ENCODE measurements at places on chromosomes 16 and 17.

GRCh38 chr17:54439816-54440215 lies 460.8 kb upstream of the TOM1L1 start:
- DNase-seq, result no peak

GRCh38 chr16:23282568-23282967 lies 19.5 kb upstream of the SCNN1B start:
- no peak for DNase-seq

DNA sequence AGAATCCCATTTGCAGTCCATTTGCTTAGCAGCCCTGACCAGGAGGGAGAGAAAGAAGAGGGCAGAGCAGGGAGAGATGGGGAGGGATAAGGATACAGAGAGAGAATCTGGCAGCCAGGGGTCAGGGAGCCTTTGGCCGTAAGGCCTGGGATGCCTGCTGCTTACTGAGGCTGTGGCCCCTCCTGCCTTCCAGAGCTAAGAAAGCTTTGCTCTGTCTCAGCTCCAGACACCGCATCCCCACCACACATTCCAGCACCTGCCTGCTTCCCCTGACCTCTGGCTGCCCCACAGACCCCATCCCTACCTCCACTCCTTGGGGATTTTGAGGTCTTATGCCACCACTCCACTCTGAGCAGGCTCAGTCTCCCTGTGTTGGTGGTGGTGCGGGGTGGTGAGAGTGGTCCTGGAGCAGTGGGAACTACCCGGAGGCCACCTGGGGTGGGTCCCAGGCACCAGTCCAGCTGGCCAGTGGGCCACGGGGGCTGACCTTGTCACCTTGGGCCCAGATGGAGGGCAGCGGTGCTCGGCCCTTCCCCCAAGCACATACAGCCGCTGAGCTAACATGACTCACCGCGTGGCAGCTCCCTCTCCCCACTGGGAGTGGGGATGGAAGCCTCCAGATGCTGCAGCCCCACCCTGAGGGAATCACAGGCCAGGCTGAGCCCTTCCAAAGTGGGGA lies 58.3 kb downstream of the RAI1 start:
- peak; percentile 57 for DNase-seq

GRCh38 chr16:50858877-50859627 lies 117.2 kb downstream of the CYLD start:
- no peak for DNase-seq

GRCh38 chr16:75529959-75530358 lies 5.9 kb downstream of the CHST5 start:
- DNase-seq, result no peak

DNA sequence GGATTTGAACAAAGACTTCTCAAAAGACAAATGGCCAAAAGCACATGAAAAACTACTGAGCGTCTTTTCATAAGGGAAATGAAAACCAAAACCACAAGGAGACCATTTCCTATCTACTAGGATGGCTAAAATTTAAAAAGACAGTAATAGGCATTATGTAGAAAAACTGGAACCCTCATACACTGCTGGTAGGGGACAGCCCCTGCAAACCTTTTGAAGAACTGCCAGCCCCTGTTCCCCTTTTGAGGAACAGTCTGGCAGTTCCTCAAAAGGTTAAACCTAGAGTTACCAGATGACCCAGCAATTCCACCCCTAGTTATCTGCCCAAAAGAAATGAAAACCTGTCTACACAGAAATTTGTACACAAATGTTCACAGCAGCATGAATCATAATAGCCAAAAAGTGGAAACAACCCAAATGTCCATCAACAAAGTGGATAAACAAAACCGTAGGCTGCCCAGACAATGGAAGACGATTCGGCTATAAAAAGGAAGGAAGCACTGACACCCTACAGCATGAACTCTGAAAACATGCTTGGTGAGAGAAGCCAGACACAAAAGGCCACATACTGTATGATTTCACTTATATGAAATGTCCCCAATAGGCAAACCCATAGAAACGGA lies 22.9 kb downstream of the CDIP1 start:
- DNase-seq, result no peak

DNA sequence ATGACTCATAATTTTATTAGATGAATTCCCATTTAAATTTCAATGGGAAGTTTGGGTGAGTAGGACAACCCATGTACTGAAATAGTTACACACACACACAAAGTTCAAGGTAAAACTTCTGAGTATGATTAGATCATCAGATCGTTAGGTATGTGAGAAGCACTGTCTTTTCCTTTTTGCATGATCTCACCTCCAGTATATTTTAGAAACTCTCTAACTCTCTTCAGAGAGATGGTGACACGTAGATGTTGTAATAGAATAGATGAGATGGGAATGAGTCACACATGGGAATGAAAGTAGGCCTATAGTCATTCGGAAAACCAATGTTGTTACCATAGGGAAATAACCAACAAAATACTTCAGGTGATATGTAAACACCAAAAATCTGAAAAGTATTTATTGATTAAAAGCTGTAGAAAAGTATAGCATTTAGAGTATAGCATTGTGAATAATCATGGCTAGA lies 22.2 kb downstream of the KRT23 start:
- DNase-seq, result peak; percentile 95

DNA sequence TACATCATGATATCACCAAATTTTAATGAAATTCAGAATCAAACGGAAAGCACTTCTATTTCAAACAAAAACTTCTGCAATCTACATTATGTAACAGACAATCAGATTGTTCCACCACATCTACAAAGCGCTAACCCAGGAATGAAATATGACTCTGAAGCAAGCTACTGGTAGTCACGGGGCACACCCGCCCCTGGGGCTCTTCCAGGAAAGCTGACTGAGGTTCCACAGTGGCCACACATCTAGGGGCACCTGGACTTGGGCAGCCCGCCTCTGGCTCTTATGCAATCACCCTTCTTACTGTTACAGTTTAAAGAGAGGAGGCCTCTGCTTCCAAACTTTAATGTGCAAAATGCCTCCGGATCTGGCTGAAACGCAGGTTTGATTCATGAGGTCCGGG lies 27.5 kb downstream of the ZCCHC14 start:
- peak; percentile 75 for DNase-seq

GRCh38 chr16:66961065-66961744 lies at the start of gene CES3:
CES3 (plus strand) TSS chr16:66961266; CDS start chr16:66961308, 42 bp downstream.
- DNase-seq, result peak; percentile 76

DNA sequence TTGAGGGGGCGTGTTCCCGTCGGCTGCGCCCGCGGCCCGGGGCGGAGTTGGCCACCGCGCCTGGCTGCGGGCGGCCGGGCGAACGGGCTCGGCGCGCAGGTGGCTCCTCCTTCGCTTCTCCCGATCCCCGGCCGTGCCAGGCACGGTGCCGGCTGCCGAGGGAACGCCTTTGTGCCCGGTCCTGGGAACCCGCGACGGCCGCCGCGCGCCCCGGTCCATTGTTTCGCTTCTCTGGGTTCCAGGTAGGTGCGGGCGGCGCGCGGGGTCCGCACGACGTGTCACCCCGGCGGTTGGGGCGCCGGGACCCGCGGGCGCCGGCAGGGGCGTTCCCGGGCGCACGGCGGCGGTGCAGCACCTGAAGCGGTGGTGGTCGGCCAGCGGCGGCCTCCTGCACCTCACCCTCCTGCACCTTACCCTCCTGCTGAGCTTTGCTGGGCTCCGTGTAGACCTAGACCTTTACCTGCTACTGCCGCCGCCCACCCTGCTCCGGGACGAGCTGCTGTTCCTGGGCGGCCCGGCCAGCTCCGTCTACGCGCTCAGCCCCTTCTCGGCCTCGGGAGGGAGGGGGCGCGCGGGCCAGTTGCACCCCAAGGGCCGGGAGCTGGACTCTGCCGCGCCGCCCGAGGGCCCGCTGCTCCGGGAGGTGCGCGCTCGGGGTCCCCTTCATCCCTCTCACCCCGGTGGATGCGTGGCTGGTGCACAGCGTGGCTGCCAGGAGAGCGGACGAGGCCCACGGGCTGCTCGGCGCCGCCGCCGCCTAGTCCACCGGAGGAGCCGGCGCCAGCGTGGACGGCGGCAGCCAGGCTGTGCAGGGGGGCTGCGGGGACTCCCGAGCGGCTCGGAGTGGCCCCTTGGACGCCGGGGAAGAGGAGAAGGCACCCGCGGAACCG lies 99.9 kb downstream of the EFCAB13 start:
- DNase-seq, result no peak

- no peak for DNase-seq
Measured at GRCh38 chr17:3859940-3860339, 13.9 kb upstream of the NCBP3 start.

DNA sequence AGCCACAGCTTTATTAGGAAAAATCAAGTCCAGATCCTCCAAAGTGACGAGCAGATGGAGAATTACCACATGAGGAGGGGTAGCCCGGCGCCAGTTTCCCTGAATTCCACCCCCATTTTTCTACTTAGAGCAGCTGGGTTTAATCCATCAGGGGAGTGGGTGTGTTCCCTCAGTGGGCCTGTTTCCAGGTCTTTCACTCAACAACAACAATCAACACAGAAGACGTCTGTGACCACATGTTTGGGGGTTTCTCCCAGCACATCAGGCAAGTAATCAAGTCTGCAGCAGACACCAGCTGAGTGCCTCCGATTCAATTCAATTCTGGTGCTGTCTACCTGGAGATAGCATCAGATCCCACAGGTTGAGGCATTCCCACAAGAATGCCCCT lies 6.8 kb downstream of the SLC6A2 start:
- no peak for DNase-seq

GRCh38 chr17:13977837-13978236 lies 91.5 kb upstream of the COX10 start:
- no peak for DNase-seq

- no peak for DNase-seq
Measured at GRCh38 chr16:89191901-89192185, 8.5 kb downstream of the SLC22A31 start.
